ENCODE measurements at places on chromosomes 6 and 20. TPM values are rescaled to one million over a fixed set of nuclear protein-coding genes. Genes with fewer than 3 reads are reported as not detected.

GRCh38 chr20:38196592-38196991 lies 31.5 kb upstream of the TGM2 start:
- no peak overlapping the region for H3K4me3 ChIP-seq
- no peak overlapping the region for H3K27ac ChIP-seq
- H3K36me3 ChIP-seq: no peaks in the 10 kb centered on the region
- no peaks in the 10 kb centered on the region for H3K27me3 ChIP-seq
- H3K4me1 ChIP-seq: no peaks in the 10 kb centered on the region

DNA sequence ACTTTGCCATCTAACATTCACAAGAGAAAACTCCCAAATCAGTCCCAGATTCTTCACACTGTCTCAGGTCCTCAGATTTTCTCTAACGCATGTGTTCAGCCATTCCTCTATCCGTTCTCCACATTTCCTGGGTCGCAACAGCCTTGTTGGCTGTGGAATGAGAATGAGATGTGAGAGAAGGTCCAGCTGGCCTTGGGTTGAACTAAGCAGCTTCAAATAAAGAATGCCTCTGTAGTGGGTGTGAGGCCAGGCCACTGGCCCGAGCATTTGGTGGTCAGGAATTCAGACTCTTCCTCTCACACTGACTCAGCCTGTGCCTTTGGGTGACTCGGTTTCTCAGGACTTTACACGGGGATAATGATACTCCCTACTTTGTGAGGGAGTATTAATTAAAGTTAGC lies 73.8 kb upstream of the CCN6 start:
- no peaks in the 10 kb centered on the region for H3K36me3 ChIP-seq
- H3K4me1 ChIP-seq: peaks cover 68% of the 10 kb centered on the region
- H3K27me3 ChIP-seq: no peaks in the 10 kb centered on the region
- no peak for DNase-seq
- H3K27ac ChIP-seq: no peak overlapping the region

- no peak overlapping the region for H3K27ac ChIP-seq
- peaks cover 22% of the 10 kb centered on the region for H3K4me1 ChIP-seq
- peaks cover 56% of the 10 kb centered on the region for H3K27me3 ChIP-seq
These were observed 3.3 kb downstream of the VSX1 start for GRCh38 chr20:25078662-25079061.

DNA sequence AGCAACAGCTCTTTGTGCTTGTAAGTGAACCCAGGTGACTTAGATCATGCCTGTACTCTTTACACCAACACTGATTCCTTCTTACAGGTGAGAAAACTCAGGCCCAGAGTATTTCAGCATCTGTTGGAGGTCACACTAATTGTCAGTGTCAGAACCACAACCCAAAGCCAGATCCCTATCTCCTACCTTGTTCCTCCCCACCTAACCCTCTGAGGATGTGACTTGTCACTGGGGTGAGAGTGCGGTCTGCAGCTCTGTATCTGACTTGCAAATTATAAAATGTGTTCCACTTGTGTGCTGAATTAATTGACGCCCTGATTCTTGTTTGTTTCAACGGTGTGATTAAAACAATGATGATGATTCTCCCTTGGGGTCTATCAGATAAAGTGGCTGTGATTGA lies 232.5 kb upstream of the KCNG1 start:
- no peaks in the 10 kb centered on the region for H3K4me1 ChIP-seq
- H3K4me3 ChIP-seq: no peak overlapping the region
- H3K27ac ChIP-seq: no peak overlapping the region

DNA sequence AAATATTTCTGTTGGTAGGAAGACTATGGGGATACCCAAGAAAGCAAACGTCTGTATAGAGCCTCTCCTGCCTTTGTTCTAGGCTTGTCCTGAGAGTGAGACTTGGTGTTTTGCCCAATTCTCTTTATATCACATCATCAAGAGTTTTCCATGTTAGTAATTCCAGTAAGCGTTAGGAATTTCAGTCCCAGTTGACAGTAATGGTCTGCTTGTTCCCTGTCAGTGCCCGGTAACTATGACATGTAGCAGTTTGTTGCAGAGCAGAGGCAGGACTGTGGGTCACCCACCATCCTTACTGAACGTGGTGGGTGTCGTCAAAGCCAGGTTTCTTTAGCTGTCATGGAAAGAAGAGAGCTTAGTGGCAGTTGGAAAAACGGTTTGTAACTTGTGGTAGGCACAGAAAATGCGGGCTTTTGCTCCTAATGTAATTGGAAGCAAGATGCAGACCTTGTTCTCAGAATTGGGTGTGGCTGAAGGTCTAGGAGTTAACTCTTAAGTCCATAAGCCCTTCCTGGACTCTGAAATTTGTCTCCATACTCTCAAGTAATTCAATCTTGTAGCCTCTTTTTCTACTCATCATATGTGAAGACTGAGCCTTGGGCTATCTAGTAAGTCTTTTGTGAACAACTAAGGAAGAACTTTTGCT lies 188.8 kb downstream of the TMEM242 start:
- no peak overlapping the region for H3K27ac ChIP-seq
- peaks cover 4% of the 10 kb centered on the region for H3K4me1 ChIP-seq
- DNase-seq: no peak
- H3K4me3 ChIP-seq: no peak overlapping the region
- no peaks in the 10 kb centered on the region for H3K27me3 ChIP-seq

Gene CALHM4
- total RNA-seq: not detected

DNA sequence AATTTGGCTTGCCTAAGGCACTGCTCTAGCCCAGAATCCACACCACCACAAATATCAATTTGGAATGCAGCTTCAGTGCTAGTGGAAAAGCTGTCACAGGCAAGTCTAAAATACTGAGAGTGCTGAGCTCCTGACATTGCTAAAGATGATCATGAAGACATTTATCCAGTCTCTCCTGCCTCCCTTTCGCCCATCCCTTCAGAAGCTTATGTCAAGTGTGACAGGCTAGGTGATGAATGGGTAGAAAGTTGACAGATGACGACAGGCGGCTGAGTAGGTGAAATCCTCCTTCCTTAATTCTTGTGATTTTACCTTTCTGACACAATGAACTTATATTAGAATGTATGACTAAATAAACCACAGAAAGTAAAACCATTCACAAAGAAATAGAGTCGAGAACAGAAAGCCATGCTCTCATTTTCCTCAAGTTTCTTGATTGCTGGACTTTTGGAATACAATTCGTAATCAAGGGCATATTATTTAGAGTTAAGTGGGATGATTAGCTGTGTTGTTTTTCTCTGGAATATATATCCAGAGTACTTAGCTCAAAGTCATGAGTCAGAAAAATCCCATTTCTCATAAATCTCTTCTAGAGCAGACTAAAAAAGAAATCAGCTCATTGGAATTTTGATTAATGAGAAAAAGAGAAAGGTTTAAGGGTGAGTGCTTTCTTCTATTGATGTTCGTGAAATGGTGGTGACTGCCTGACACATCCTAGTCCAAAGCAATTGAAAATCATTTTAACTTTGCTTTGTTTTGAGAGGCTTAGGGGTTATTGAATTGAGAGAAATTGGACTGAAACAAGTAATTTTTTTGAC lies 1228.2 kb upstream of the CITED2 start:
- no peaks in the 10 kb centered on the region for H3K4me1 ChIP-seq
- DNase-seq: no peak
- H3K27ac ChIP-seq: no peak overlapping the region
- H3K4me3 ChIP-seq: no peak overlapping the region
- H3K27me3 ChIP-seq: peaks cover 10% of the 10 kb centered on the region
- no peaks in the 10 kb centered on the region for H3K36me3 ChIP-seq

Gene SAMD10
- total RNA-seq: 23.7 TPM

Gene BLTP3A
- 14.6 TPM for total RNA-seq

GRCh38 chr6:40389254-40389653 lies 197.9 kb downstream of the LRFN2 start:
- H3K27me3 ChIP-seq: peaks cover 30% of the 10 kb centered on the region
- no peak for DNase-seq
- no peaks in the 10 kb centered on the region for H3K36me3 ChIP-seq
- no peak overlapping the region for H3K27ac ChIP-seq

DNA sequence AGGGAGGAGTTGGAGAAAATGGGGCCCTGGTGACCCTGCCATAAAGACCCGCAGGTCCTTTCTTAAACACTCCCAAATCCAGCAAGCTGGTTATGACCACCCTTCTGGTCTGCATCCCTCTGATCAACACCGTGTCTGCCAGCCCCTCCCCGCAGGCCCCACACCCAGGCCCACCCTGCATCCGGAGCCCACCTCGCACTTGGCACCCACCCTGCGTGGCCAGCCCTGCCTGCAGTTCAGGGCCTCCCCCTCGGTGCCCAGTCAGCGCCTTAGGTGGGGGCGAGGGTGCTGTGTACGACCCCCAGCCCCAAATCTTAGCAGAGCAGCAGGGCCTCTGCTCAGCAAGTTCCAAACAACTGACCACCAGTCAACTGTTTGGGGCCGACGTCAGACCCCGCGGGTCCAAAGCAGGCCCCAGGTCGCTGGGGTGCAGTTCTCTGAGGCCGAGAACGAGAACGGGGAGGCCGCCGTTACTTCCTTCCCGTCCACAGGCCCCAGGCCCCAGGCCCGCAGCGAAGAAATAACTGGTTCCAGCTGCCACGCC lies 1.2 kb downstream of the ACSS1 start:
- H3K36me3 ChIP-seq: peaks cover 8% of the 10 kb centered on the region
- H3K4me1 ChIP-seq: peaks cover 54% of the 10 kb centered on the region
- no peak for DNase-seq

- H3K4me3 ChIP-seq: no peak overlapping the region
- no peak for DNase-seq
- H3K27me3 ChIP-seq: no peaks in the 10 kb centered on the region
- no peaks in the 10 kb centered on the region for H3K36me3 ChIP-seq
- peaks cover 28% of the 10 kb centered on the region for H3K4me1 ChIP-seq
These were observed 32.5 kb downstream of the TFEB start for GRCh38 chr6:41702771-41703494.

- no peaks in the 10 kb centered on the region for H3K36me3 ChIP-seq
- no peak for DNase-seq
- peaks cover 2% of the 10 kb centered on the region for H3K27me3 ChIP-seq
- H3K27ac ChIP-seq: no peak overlapping the region
- H3K4me1 ChIP-seq: no peaks in the 10 kb centered on the region
- no peak overlapping the region for H3K4me3 ChIP-seq
These were observed 12.1 kb upstream of the NTSR1 start for GRCh38 chr20:62696434-62696957.

GRCh38 chr20:42587427-42587826 lies 602.3 kb downstream of the PTPRT start:
- H3K27ac ChIP-seq: no peak overlapping the region
- no peaks in the 10 kb centered on the region for H3K4me1 ChIP-seq
- DNase-seq: no peak

- H3K27me3 ChIP-seq: peaks cover 4% of the 10 kb centered on the region
- H3K4me1 ChIP-seq: no peaks in the 10 kb centered on the region
- no peaks in the 10 kb centered on the region for H3K36me3 ChIP-seq
- H3K27ac ChIP-seq: no peak overlapping the region
- H3K4me3 ChIP-seq: no peak overlapping the region
These were observed 302.5 kb downstream of the DHX35 start for GRCh38 chr20:39264506-39265172.

Gene BMP7
- total RNA-seq: not detected

- H3K36me3 ChIP-seq: no peaks in the 10 kb centered on the region
- peaks cover 3% of the 10 kb centered on the region for H3K4me1 ChIP-seq
- H3K4me3 ChIP-seq: no peak overlapping the region
- no peak for DNase-seq
These were observed 541.2 kb downstream of the QKI start for GRCh38 chr6:163955756-163956155.

All from activated CD4-positive, alpha-beta memory T cell treated with anti-CD3 and anti-CD28 coated beads for 36 hours (primary cell).